ENCODE measurements at places on chromosomes 4 and X. TPM values are rescaled to one million over a fixed set of nuclear protein-coding genes. Genes with fewer than 3 reads are reported as not detected.

DNA sequence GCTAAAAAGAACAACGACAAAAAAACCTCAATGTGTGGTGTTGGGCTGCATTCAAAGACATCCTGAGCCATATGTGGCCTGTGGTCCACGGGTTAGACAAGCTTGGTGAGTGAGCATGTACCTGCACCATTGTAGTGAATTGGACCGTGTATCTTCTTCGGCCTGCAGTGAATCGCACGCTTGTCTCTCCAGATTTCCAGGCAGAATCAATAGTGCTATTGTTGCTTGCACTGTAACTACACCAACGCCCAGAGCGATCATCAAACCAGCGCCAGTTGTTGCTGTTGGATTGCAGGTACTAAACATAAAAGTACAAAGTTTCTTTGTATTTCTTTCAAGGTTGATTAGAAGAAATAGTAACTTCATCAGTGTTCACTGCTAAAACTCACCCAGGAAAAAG lies 101.6 kb downstream of the HUWE1 start:
- H3K4me3 ChIP-seq, result no peak overlapping the region
- no peak overlapping the region for H3K27ac ChIP-seq
- H3K36me3 ChIP-seq, result no peaks in the 10 kb centered on the region
- H3K27me3 ChIP-seq, result no peaks in the 10 kb centered on the region

- peak within 1 kb of the TSS; percentile 74 for H3K27ac ChIP-seq
- no peaks in the 10 kb centered on the region for H3K27me3 ChIP-seq
- no peaks in the 10 kb centered on the region for H3K36me3 ChIP-seq
- DNase-seq, result peak; percentile 83
- H3K4me3 ChIP-seq, result peak within 1 kb of the TSS; percentile 44
- peaks cover 4% of the 10 kb centered on the region for H3K4me1 ChIP-seq
Measured at GRCh38 chr4:5710961-5711478, at the start of gene EVC. Gene EVC, plus strand, starts transcription at chr4:5711201. Its CDS starts 180 bp downstream, at chr4:5711381.

DNA sequence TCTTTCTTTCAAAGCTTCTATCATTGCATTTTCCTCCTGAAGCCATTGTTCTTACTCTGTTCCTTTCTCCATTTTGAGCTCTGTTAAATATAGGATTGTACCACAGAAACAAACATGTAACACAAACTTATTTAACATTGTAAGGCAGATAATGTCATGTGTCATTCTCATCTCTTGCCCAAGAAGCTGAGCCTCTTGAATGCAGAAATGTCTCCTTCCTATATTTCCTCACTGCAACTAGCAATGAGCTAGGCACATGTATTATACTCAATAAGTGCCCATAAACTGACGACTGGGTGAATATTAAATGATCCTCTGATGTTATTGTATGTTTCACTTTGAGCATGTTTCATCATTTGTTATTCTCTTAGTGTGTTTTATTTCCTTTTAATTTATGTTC lies 56.7 kb upstream of the SLC7A11 start:
- no peak overlapping the region for H3K4me3 ChIP-seq
- H3K27me3 ChIP-seq, result no peaks in the 10 kb centered on the region
- no peaks in the 10 kb centered on the region for H3K36me3 ChIP-seq

The NUP54 gene
- total RNA-seq, result 31.7 TPM

The TMSB15A gene
- 4.8 TPM for total RNA-seq

The NUDT9 gene
- total RNA-seq, result 37.9 TPM
